DMS79 (cell line): ENCODE measurements at places on chromosomes 1 and 21.
A peak's percentile ranks its signal among the peaks of the same experiment; 100 is the strongest.

DNA sequence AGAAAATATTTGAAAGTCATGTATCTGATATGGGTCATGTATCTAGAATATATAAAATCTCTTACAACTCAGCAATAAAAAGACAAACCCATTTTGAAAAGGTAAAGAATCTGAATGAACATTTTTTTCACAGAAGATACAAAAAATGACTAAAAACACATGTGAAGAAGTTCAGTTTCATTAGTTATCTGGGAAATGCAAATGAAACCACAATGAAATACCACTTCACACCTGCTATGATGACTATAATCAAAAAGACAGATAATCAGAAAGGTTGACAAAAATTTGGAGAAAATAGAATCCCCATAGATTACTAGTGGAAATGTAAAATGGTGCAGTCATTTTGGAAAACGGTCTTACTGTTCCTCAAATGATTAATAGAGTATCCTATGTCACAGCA, 631.0 kb downstream of the MRPL39 start:
- DNase-seq, result no peak

DNA sequence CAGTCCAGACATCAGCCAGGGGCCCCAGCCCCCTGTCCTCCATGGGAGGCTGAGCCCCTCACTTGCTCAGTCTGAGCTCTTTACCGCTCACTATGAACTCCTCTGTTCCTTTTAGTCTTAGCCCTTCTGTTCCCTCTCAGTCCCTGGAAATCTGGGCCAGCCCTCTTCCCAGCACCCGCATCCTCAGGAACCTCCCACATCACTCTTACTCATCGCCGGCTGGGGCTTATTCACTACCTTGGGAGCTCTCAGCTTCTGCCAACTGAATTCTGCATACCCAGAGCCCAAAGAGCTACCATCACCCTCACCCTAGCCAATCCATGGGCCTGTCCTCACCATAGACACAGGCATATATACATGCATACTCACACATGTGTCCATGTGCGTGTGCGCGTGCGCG, 11.5 kb downstream of the KNCN start:
- DNase-seq, result no peak

DNA sequence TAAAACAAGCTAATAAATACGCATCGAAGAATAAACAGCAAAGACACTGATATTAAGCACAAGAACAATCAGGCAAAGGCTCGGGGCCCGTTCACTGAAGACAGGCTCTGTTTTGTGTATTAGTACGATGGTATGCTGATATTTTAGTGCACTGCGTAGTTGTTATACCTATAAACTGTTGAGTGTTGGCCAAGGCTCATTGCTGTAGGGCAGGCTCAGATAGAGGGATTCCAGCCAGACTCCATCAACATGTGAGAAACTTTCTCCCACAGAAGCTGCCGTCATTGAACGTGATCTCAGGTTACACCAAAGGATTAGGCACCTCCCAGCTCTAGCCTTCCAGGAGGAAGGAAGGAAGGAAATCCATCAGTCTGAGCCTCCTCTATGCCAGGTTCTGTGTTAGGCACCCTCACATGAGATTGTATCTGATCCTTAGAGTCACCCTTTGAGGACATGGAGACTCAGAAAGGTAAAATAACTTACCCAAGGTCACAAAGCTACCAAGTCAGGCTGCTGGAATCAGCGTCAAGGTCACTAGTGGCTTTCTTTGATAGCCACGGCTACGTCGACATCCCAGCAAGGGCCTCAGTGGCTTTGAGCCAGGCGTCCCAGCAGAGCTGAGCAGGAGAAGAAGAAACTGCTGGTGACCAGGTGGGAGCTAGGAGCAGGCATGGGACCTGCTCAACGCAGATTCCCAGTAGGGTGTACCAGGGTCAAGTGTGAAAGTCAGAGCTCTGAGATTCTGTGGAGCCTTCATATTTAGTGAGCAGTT, 14.8 kb downstream of the BCAR3 start:
- DNase-seq, result no peak

GRCh38 chr1:174008269-174008668, 13.9 kb downstream of the RC3H1 start:
- DNase-seq, result no peak

DNA sequence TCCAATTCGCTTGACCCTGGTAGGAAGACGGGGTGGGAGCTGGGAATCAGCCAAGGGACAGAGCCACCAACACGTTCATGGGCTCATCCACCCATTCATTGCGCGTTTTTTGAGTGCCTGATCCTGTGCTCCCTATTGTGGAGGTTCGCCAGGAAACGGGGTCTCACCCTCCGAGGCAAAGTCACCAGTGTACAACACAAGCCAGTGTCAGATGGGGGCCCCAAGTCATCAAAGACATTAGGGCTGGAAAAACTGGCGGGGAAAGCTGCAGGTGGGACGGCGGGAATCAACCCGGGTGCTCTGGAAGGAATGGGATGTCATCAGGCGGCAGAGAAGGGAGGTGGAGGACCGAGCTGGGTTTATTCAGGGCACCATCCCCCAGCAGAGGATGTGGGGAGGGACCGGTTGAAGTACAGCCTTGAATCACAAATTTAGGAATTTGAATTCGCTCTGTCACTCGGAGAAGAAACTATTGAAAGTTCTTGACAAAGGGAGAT, 667 bp upstream of the NID1 start:
- DNase-seq, result no peak

- DNase-seq, result no peak
Measured at GRCh38 chr21:15558884-15559283, 170.9 kb upstream of the USP25 start.

DNA sequence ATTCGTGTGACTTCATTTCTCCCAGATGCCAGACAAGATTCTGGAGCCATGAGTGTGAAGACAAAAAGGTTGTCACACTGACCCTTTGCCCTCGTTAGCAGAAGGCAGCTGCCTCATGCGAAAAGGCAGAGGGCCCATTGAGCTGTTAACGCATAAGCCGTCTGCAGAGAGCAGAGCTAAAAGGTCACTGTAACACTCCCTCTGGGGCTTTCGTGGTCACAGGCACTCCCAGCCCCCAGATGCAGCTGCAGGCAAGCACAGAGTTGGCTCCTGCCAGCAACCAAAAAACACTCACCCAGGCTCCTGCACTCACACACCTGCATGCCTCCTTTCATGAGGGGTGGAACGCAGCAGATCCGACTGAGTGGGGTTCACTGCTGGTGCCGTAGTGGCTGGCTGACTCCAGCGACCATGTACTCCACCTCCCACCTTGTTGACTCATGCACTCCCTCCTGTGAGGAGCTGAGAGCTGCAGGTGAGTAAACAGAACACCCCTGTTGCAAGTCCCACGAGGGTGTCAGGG, 287.5 kb downstream of the SMYD3 start:
- DNase-seq, result peak; percentile 95

DNA sequence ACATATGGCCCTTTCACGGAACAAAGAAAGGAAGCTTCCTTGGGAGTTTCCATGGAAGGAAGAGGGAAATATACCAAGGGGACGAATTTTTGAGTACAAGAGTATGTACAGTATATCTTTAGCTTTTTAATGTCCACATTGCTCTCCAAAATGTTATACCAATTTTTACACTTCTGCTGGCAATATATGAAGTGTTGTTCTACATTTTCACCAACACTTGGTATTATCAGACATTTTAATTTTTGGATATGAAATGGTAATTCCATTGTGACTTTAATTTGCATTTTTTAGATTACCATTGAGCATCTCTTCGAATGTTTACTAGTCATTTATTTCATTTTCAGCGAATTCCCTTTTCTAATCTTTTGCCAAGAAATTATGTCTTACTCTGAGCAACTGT, 5.5 kb upstream of the VPS45 start:
- DNase-seq, result no peak

DNA sequence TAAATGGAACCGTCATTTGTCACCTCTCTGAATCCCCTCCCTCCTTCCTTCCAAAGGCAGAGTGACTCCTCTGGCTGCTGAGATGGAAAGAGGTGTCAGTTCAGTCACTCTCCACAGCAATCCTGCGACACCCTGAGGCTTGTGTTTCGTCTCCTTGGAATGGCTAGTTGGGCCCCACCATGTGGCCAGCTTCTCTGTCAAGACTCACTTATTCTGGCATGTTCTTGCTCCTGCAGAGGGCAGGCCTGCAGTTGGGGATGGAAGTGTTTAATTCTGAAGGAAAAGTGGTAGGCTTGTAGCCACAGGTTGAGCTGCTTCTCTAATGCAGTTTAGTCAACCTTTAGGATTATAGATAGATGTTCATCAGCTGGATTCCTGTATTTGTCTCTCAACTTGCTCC, 149.6 kb downstream of the LMO4 start:
- no peak for DNase-seq

DNA sequence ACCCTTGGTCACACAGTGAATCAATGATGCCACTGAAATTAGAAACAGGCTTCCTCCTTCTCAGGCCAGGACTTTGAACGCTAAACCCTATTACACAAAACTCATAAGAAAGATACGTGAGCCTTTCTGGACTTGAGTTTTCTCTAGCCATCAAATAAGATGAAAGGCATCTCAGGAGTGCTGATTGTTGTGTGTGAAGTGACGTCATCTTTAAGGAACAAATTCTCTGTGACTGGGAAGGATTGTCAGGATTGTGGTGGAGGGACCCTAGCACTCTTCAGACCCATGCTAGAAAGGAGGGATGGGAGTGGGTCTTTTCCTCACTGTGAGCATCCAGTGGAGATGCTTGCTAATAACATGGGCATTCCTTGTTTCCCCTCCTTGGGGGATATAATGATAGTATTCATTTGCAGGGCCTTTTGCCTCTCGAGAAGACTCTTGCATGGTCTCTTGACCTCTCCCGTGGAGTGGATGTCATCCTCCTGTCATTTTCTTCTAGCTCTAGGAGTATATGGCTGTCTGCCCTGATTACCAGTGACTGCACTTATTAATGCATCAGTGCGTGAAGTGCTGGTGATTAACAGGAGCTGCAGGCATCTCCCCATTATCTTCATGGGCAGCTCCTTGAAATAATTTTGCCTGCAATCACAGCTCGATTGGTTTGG, 39.9 kb downstream of the SPATA46 start:
- DNase-seq, result no peak

GRCh38 chr1:44805311-44806024, 1.7 kb downstream of the DYNLT4 start:
- no peak for DNase-seq

DNA sequence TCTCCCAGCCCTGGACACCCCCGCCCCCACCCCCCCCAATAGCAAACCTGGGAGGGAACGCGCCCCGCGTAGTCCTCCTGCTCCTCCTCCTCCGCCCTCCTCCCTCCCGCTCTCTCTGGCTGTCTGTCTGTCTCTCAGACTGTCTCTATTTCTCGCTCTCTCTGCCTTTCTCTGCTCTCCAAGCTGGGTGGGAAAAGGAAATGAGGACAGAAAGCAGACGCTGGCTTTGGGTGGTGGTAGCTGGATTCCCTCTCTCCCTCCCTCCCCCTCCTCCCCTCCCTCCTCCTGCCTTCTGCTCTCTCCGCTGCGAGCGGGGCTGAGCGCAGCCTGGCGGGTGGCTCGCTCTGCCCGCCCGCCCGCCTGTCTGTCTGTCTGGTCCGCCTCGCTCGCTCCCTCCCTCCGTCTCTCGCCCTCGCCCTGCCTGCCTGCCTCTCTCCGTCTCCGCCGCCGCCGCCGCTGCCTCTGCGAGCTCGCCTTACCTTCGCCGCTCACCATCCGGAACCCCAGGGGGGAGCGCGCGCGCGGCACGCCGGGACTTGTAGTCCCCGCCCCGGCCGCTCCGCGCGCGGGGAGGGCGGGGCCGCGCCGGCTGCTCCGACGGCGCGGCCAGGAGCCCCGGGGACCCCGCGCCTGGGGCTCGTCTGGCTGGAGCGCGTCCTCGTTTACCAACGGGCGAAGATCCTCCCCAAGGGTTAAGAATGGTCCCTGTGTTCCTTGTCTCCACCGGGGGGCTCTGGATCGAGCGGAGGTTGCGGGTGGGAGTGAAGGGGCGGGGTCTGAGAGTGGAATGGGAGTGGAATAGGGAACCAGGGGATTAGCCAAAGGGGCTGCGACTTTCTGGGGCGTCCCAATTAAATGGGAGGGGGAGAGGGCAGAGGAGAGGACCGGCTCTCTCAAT, at the start of gene AHDC1:
AHDC1 (minus strand) TSS at position 464 of the 898 bp plus-strand sequence. CDS start 52,029 bp downstream, outside the sequence.
- DNase-seq, result peak; percentile 76
